ENCODE measurements at places on chromosomes 1 and 21.

GRCh38 chr21:32516756-32517649 lies 68.3 kb downstream of the TCP10L start:
- DNase-seq = no peak

DNA sequence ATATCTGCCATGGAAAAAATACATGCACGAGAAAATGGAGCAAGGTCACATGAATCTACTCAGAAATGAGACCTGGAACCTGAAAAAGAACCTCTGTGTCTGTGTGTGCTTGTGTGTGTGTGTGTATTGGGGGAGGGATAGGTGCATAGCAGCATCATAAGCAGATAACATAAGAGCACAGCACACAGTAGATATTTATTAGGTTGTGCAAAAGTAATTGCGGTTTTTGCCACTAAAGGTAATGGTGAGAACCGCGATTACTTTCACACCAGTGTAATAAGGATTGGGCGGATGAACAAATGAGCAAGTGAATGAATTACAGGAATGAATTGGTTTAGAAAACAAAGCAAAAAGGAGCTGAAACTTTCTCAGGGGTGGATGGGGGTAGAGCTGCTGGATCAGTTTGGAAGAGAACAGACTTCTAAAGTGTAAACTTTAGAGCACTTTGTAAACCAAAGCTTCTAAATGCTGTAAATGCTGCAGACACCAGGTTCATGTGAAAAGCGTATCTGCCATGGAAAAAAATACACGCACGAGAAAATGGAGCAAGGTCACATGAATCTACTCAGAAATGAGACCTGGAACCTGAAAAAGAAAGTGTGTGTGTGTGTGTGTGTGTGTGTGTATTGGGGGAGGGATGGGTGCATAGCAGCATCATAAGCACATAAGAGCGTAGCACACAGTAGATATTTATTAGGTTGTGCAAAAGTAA lies 156.9 kb downstream of the TOMM20 start:
- no peak for DNase-seq

- no peak for DNase-seq
Measured at GRCh38 chr1:47452426-47452825, 14.6 kb downstream of the FOXD2 start.

DNA sequence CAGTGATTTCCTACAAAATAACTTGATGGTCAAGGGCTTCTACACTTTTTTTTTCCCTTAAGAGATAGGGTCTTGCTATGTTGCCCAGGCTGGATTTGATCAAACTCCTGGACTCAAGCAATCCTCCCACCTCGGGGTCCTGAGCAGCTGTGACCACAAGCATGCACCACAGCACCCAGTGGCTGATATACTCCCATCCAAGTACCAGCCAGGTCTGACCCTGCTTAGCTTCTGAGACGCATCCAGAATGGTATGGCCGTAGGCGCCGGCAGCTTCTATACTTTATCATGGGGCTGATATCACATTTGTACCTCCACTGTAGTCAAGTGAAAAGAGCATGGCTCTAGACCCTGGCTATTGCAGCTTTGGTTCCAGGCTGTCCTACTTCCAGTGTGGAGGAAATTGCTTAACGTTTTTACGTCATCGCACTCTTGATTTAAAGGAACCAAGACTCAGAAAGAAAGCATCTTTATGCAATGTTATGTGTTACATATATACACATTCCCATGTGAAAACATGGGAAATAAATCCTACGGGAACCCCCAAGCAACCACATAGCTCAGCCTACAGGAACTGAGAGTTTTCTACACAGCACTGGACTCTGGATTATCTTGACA lies 39.5 kb downstream of the PDPN start:
- DNase-seq = no peak

DNA sequence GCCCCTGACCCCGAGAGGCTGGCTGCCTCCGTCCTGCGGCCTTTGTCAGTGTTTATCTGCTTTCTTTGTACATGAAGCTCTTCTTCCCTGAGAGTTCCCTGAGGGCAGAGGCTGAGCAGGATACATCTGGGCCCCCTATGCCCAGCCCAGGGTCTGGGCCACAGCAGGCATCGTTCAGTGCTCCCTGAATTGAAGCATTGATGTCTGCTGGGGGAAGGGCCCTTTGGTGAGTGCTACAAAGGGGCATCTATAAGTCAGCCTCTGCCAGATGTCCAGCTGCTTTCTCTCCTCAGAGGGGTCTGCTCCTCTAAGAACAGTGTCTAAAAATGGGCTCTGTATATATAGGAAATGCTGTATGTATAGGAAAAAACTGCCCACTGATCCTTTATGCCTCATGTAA lies 2.1 kb downstream of the HEYL start:
- DNase-seq = no peak

GRCh38 chr1:219401724-219402625 lies 210.9 kb downstream of the ZC3H11B start:
- no peak for DNase-seq

All from stimulated activated CD8-positive, alpha-beta memory T cell treated with anti-CD3 and anti-CD28 coated beads, Interleukin-15, amount 100 ng/mL, for 48 hours (primary cell).